ENCODE measurements at places on chromosomes 13 and 19. TPM values are rescaled to one million over a fixed set of nuclear protein-coding genes. Genes with fewer than 3 reads are reported as not detected.

NLRP11 gene
- total RNA-seq = not detected

IQCN gene
- total RNA-seq = 2.2 TPM

CEACAM3 gene
- not detected for total RNA-seq

SOX21 gene
- total RNA-seq = 71.8 TPM

SRRM5 gene
- total RNA-seq = 0.51 TPM

CEACAM16 gene
- not detected for total RNA-seq

KLK12 gene
- not detected for total RNA-seq

MEIS3 gene
- total RNA-seq = 99.9 TPM

NCR1 gene
- not detected for total RNA-seq

BORA gene
- 18.5 TPM for total RNA-seq

PEPD gene
- 43.7 TPM for total RNA-seq

STAP2 gene
- total RNA-seq = 5.0 TPM

CYSLTR2 gene
- total RNA-seq = not detected

NBEA gene
- 10.8 TPM for total RNA-seq

SIGLEC5 gene
- total RNA-seq = not detected

TBC1D17 gene
- total RNA-seq = 30.5 TPM

TGFBR3L gene
- 0.44 TPM for total RNA-seq

PSG2 gene
- total RNA-seq = not detected

ZNF541 gene
- total RNA-seq = not detected

LILRA2 gene
- total RNA-seq = not detected

SPPL2B gene
- total RNA-seq = 119 TPM

BEST2 gene
- total RNA-seq = not detected

SIGLEC9 gene
- not detected for total RNA-seq

FGF22 gene
- total RNA-seq = 0.84 TPM

MPV17L2 gene
- total RNA-seq = 17.2 TPM

PSG6 gene
- not detected for total RNA-seq

ZNF177 gene
- 8.0 TPM for total RNA-seq
